ENCODE measurements at places on chromosomes 3 and 15.

GRCh38 chr3:72961752-72962151, 34.9 kb upstream of the PPP4R2 start:
- no peak for DNase-seq

- no peak for DNase-seq
Observed at GRCh38 chr3:110262896-110263295, 808.7 kb upstream of the NECTIN3 start.

- no peak for DNase-seq
Observed at GRCh38 chr15:52796228-52796521, 6.0 kb upstream of the ONECUT1 start.

GRCh38 chr3:117537949-117538348, 828.4 kb downstream of the TUSC7 start:
- no peak for DNase-seq

- no peak for DNase-seq
Observed at GRCh38 chr3:182978387-182978786, 2.0 kb downstream of the DCUN1D1 start.

DNA sequence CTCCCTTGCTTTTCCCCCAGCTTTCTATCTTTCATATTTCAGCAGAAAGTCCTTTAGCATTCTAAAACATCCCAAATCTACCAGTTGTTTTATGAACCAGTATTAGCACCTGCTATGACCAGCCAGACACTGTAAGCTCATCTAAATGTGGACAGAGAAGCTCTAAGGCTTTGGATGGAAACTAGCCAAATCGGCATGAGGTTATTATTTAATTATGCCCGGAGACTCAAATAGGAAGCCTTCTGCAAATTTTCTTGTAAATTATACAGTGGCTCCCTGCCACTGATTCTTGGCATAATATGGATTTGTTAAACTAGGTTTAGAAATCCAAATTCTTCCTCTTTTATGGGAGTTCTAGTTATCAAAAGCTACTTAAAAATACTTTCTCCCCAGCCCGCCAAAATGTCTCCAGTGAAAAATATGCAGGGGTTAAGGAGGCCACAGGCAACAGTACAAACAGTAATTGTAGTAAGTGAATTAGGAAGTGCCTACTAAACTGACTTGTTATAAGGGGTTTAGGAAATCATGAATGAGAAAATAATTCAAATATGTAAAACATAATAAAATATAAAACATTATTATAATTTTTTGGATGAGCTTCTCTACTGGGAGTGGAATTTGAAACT, 15.4 kb downstream of the MYH15 start:
- DNase-seq, result no peak

GRCh38 chr3:60948488-60948887, 302.8 kb downstream of the FHIT start:
- no peak for DNase-seq

DNA sequence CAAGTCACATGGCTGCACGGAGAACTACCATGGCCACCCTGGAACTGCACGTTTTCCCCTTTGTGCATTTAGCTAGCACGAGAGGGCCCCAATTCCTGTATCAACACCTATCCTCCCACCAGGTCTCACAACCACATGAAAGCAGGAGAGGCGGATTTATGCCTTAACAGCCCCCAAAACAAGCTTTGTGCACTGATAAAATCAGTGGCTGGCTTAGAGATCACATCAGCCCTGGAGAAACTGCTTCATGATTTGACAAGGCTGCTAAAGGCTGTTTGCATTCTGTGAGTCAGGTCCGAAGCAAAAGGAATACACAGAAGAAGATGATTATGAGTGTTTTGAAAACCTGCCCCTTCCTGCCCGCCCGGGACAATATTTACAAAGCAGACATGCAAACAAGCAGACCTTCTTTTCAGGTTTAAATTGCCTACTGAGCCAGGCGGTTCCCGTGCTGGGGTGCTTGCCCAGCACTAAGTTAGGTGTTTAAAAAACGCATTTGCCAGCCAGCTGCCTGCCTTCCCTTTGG, 25.9 kb downstream of the CEMIP start:
- no peak for DNase-seq

DNA sequence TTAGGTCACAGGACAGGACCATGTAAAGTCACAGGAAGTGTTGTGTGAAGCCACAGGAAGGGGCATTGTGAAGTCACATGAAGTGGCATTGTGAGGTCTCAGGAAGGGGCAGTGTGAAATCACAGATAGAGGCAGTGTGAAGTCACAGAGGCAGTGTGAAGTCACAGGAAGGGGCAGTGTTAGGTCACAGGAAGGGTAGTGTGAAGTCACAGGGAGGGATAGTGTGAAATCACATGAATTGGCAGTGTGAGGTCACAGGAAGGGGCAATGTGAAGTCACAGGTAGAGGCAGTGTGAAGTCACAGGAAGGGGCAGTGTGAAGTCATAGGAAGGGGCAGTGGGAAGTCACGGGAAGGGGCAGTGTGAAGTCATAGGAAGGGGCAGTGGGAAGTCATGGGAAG, 37.9 kb downstream of the GASK1A start:
- no peak for DNase-seq

DNA sequence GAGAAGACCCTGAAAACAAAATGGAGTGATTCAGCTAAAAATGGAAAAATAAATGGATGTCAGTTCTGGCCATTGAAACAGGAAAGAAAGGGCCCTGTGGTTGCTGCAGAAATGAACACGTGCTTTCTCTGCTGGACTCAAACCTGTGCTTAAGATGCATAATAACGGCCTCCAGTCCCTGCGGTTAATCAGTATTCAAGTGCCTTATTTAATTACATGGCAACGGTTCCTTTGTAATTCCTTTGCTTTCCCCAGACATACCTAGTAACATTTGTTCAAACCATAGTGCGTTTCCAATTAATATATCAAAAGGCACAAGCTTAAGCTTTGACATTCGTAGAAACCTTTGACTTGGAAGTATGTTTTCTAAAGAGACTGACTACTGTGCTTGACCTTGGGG, 428.3 kb downstream of the GABRG3 start:
- DNase-seq, result no peak

DNA sequence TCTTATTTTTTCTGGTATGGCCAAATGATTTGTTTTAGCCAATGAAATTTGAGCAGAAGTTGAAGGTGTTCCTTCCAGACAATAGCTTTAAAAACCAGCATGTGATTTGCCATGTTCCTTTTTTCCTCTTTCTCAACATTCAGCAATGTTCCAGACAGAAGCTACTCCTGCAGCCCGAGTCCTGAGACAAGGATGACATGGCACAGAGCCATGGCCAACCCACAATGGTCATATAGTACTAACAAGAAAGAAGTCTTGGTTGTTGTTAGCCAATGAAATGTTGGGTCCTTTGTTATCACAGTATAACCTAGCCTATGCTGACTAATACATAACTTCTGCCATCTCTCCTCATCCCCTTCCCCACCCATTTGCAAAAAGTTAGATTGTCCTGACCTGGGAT, 211.1 kb upstream of the STT3B start:
- no peak for DNase-seq

DNA sequence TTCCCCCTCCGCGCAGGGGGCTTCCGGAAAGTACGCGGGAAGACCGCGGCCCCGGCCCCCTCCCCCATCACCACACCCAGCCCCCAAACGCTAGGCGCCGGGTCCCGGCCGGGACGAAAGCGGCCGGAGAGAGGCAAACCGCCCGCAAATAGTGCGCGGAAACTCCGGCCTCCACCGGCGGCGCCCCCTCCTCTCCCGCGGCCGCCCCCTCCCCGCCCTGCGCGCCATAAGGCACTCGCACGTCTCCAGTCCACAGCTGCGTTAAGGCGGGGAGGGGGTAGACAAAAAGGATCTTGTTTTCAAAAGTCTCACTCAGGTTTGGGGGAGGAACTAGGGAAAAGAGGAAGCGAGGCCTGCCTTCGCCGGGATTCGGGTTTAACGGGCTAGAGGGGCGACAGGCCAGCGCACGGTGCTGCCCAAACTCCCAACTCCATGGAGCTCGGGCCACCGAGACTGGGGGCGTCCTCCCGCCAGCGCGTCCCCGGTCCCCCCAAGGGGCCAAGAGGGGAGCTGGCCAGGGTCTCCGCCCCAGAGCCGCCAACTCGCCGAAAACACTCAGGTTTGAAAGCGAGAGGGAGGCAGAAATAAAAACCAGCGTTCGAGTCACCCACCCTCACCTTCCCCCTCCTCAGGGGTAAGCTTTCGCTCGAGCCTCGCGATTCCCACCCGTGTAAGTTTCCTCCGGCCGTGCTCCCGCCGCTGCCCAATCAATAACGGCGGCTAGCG, 1.8 kb downstream of the ANP32A start:
- no peak for DNase-seq

DNA sequence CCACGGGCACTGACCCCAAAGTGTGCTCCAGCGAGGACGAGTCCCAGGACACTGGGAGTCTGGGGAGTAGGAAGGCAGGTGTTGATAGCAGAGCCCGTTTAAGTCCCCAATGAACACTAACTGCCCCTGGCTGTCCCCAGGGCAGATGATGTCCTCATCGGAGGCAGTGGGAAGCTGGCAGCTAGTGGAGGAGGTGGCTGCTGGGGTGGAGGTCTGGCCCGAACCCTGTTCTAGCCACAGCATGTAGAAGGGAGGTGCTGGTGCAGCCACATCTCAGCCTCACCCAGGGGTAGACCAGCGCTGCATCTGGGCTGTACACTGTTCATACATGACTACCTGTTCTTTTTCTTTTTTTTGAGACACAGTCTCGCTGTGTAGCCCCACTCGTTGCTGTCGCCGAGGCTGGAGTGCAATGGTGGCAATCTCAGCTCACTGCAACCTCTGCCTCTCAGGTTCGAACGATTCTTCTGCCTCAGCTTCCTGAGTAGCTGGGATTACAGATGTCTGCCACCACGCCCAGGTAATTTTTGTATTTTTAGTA, 51.8 kb downstream of the KLF13 start:
- DNase-seq, result no peak

GRCh38 chr3:40829876-40830275, 305.1 kb downstream of the ZNF621 start:
- no peak for DNase-seq

DNA sequence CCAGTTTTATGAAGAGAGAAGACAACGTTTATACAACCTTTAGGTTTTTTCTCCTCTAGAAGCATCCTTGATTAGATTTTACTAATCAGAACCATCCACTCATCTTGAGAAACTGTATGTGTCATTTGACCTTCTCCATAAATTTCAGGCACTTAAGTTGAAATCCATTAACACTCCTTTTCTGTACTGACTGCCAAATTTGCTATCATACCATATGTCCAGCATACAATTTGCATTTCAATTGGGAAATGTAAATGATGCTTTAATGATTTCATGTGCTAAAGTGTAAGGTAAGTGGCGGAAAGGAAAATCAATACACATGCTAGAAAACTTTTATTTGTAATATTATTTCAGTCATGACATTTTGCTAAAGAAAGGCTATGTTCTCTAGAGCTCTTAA, 731.6 kb downstream of the GBE1 start:
- DNase-seq, result no peak

DNA sequence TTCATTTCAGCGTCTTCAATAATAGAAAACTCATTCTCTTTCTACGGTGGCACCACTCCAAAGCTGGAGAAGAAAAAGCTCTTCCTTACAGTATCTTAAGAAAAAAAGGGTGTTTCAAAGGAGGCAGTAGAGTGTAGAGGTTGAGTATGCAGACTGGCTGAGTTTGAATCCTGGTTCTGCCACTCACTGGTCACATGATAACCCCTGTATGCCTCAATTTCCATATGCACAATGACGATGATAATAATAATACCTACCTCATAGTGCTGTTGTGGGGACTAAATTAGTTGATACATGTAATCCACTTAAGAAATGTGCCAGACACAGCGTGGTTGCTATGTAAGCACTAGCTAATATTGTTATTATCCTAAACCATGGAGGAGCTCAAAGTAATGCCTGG, 4.5 kb downstream of the ANP32A start:
- no peak for DNase-seq

DNA sequence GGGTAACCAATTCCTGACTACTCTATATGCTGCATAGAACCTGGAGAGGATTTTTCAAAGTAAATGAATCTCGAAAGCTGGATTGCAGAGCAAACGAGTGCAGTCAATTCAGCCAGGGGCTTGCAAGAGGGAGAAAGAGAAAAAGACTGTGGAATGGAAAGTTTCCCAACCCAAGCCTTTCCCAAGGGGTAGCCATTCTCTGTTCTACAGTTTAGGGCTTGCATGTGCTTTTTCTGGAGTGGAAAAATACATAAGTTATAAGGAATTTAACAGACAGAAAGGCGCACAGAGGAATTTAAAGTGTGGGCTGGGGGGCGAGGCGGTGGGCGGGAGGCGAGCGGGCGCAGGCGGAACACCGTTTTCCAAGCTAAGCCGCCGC, 511 bp upstream of the RARB start:
- DNase-seq, result no peak

GRCh38 chr15:57720867-57721266, 14.4 kb downstream of the POLR2M start:
- no peak for DNase-seq

DNA sequence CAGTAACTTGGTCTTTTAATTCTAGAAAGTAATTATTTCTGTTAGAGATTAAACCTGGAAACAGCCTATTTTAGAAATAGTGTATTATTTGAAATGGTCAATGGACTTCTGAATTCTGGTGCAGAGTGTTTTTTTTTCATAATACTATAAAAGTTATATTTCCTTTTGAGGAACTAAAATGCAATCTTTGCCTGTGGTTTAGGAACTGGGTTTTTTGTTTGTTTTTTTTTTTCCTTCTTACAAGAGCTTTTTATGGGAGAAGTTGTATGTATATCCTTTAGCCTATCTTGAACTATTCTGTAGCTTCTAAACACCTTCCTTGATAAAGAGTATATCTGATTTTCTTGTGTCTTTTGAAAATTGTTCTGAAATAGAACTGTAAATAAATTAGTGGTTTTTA, 88.3 kb downstream of the ARIH1 start:
- DNase-seq, result no peak

DNA sequence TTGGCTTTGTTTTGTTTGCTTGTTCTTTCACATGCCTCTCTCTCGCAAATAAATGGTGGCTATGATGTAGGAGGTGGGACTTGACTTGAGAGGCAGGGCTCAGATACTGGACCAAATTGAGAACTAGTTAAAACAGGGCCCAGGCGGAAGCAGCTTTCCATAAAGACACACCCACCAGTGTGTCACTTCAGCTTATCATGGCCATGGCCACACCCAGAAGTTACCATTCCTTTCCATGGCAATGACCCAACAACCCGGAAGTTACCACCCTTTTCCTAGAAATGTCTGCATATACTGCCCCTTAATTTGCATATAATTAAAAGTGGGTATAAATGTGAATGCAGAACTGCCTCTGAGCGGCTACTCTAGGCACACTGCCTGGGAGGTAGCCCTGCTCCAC, 62.6 kb upstream of the CNTN4 start:
- no peak for DNase-seq

GRCh38 chr3:26375843-26376530, 246.6 kb upstream of the LRRC3B start:
- no peak for DNase-seq

GRCh38 chr3:94927175-94927574, 864.3 kb downstream of the NSUN3 start:
- no peak for DNase-seq

GRCh38 chr3:33173103-33173502, 45.5 kb downstream of the SUSD5 start:
- DNase-seq, result no peak

GRCh38 chr3:142507241-142507640, 59.4 kb upstream of the XRN1 start:
- DNase-seq, result no peak
